ENCODE measurements at places on chromosomes 4 and X.

DNA sequence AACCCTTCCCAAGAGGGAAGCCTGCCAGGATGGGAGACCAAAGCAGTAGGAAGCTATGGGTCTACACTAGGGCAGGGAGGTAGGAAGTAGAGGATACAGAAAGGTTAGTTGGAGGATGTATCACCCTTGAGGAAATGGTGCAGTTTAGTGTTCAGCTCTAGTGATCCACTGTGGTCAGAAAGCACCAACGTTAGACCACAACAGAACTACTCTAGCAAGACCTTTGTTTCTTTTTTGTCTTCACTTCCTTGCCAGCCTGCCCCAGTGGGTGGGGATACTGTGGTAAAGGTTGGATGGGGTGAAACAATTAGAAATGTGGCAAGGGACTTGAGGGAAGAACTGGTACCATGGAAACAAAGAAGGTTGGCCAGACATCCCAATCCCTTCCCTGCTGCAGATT lies 83.3 kb downstream of the DDIT4L start:
- DNase-seq, result peak; percentile 95

- DNase-seq, result no peak
Measured at GRCh38 chr4:155582971-155583437, 83.6 kb upstream of the GUCY1A1 start.

DNA sequence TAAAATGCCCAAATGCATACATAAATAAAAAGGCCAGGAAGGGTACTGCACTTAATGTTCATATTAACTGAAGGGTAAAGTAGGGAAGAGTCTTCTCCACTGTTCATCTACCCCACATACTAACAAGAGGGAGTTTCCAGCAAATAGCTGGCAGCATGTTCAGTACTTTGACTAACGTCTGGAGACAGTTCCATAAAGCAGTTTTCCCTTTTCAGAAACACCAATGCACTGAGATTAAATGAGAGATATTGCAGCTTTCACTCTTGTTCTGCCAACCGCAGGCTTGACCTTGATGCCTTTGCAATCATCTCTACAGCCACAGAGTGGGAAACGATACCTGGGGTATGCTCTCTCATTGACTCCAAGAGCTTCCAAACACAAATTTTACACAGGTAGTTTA lies 2123.1 kb upstream of the TENM3 start:
- DNase-seq, result no peak

DNA sequence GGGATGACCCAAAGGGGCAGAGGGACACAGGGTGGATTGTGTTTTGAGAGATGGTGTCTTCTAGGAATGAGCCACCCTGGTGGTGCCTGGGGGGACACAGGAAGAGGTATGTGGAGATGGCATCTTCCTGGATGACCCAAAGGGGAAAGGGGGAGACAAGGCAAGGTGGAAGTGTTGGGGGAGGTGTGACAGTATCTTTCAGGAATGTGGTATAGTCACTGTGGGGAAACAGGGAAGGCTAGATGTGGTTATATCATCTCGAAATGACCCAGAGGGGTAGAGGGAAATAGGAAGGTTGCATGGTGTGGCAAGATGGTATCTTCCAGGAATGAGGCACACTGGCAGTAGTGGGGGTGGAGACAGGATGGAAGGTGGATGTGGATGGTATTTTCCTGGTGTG lies 62.9 kb downstream of the MAOA start:
- DNase-seq, result no peak

GRCh38 chr4:107815158-107815557 lies 9.6 kb upstream of the SGMS2 start:
- DNase-seq, result peak; percentile 5

- DNase-seq, result no peak
Measured at GRCh38 chr4:92172203-92172602, 131.6 kb upstream of the GRID2 start.

DNA sequence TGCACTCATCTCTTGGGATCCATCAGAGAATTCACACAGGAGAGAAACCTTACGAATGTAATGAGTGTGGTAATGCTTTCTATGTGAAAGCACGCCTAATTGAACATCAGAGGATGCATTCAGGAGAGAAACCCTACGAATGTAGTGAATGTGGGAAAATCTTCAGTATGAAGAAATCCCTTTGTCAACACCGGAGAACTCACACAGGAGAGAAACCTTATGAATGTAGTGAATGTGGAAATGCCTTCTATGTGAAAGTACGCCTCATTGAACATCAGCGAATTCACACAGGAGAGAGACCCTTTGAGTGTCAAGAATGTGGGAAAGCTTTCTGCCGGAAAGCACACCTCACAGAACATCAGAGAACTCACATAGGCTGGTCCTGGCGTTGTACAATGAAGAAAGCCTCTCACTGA lies 42.8 kb downstream of the ZNF157 start:
- DNase-seq, result no peak

GRCh38 chrX:12011075-12011474 lies 127.2 kb upstream of the FRMPD4 start:
- DNase-seq, result no peak

DNA sequence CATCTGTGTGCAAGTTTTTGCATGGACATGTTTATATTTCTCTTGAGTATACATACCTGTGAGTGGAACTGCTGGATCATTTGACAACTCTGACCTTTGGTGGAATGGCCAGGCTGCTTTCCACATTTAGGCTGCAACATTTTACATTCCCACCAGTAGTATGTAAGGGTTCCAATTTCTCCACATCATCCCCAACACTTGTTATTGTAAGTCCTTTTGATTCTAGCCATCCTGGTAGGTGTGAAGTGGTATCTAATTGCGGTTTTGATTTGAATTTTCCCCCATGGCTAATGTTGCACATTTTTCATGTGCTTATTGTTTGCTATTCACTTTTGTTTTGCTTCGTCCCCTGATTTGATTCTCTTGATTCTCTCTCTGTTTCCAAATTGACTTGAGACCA lies 16.4 kb downstream of the DLG3 start:
- no peak for DNase-seq

GRCh38 chr4:72553540-72554337 lies 15.3 kb downstream of the ADAMTS3 start:
- no peak for DNase-seq

DNA sequence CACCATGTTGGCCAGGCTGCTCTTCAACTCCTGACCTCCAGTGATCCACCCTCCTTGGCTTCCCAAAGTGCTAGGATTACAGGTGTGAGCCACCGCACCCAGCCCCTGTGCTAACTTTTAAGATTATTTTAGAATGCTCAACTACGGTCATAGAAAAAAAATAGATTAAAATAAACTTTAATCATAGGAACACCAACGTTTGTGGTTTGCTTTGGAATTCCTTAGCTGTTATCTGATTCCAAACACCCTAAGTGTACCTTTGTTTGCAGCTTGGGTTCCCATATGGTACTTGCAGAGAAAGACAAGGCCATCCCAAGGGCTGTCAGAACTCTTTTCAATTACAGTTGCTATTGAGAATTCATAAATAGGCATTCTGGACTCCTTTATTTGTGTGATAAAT lies 90.1 kb upstream of the EFHC2 start:
- DNase-seq, result no peak

DNA sequence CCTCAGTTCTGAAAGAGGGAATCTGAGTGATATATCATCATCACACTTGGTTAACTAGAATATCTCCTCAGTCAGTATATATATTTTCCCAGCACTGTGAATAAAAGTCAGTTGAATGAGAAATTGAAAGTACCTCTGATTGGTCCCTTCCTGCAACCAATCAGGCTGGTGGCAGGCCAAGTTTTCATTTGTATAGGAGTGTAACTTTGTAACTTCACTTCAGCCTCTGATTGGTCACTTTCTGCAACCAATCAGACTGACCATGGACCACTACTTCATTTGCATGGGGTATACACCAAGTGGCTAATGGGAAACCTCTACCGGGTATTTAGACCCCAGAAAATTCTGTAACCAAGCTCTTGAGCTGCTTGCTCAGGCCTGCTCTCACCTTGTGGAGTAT lies 2.0 kb upstream of the PGK1 start:
- no peak for DNase-seq

- no peak for DNase-seq
Measured at GRCh38 chr4:617644-618641, 7.4 kb upstream of the PDE6B start.

- DNase-seq, result peak; percentile 97
Measured at GRCh38 chr4:149765630-149766029, 50.0 kb downstream of the IQCM start.

DNA sequence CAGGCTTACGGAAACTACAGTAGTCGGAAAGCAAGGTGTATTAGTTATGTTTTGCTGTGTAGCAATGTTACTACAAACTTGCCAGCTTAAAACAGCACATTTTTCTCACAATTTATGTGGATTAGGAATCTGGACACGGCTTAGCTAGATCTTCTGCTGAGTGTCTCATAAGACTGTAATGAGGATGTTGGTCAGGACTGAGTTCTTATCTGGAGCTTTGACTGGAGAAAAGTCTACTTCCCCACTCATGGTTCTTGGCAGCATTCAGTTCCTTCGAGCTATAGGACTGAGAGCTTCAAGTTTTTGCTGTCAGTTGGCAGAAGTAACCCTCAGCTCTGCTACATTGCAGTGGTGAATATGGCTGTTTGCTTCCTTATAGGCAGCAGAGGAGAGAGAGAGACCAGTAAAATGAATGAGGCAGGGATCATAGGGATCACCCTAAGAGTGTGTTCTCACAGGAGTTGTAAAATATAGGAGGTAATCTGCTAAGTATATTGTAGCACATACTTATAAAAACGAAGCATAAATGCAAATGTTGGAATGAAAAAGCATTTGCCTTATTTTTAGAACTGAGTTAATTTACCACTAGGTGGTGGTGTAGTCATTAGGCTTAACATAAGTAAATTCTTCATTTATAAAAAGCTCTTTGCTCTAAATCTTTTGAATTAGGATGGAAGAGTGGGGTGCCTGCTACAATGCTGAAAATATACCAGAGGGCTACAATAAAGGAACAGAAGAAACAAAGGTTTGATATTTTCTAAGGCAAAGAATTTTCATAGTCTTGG lies 38.6 kb downstream of the ALG13 start:
- DNase-seq, result peak; percentile 31

DNA sequence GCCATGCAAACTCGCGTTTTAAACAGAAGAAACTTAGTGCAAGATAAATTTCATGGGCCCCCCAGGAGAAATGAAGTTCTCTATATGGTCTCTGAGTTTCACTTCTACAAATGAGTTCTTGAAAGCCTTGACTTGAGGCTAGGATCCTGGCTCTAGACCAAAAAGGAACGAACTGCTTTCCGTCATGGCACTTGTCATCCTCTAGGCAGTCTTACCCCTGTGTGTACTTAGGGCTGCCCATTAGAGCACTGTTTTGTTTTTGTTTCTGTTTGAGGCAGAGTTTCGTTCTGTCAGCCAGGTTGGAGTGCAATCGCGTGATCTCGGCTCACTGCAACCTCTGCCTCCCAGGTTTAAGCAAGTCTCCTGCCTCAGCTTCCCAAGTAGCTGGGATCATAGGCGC lies 29.0 kb downstream of the RNF4 start:
- DNase-seq, result peak; percentile 97

GRCh38 chrX:68079961-68080360 lies 353.3 kb downstream of the OPHN1 start:
- DNase-seq, result no peak

GRCh38 chr4:20194123-20195013 lies 57.3 kb upstream of the SLIT2 start:
- DNase-seq, result peak; percentile 0

DNA sequence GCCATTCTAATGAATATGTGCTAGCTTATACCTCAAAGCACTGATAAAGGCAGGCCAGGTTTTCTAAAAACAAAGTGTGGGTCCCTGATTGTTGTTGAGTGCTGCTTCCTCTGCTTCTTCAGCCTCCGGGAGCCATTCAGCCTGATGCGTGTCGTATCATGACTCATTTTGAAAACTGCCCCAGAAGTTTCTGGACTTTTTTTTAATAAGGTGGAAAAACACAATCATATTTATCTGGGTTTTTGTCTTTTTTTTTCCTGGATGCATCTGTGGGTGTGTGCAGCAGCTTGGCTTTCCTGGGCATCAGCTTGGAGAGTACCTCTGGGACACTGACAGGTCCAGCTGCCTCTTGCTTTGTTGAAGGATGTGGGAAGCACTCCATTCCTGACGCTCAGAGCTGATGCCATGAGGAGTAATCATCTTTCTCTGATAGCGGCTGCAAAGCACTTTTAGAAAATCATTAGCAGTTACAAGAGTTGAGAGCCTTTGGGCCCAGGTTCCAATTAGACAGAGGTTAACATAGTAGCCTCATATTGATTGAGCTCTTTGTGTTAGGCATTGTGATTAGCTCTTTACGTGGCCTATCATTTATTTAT lies 66.9 kb downstream of the PARM1 start:
- no peak for DNase-seq

DNA sequence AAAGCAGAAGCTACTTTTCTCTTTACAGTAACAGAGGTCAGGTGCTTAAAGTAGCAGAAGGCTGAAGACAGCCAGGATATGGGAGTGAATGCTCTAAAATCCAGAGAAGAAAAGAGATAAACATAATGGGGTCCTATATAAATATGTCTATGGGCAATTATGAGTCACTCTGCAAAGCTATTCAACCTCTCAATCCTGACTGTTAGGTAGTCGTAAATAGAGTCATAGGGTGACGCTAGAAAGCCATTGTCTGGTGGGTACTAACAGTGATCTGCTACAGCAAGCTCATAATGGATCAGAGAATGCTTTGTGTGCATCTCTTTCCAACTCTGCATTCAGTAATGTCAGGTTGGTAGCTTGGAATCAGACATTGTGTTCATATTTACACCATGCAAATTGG lies 53.5 kb upstream of the PDE5A start:
- no peak for DNase-seq

GRCh38 chr4:7664106-7664505 lies 229.4 kb upstream of the PSAPL1 start:
- DNase-seq, result no peak

- no peak for DNase-seq
Measured at GRCh38 chrX:150253959-150254620, 109.0 kb upstream of the MAMLD1 start.

DNA sequence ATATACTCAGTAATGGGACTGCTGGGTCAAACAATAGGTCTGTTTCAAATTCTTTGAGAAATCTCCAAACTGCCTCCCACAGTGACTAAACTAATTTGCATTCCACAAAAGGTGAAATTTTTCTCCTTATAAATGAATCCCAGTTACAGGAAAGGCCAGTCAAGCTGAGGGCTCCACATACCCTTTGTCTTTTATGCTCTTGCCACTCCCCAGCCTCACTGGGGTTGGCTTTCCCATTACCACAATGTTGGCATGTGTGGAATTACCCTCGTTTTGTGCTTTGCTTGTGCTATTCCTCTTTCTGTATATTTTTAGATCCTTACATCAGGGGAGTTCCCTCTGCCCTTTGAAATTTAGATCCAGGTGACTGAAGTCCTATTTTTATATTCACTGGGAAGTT lies 220.2 kb upstream of the LCORL start:
- DNase-seq, result no peak

- DNase-seq, result no peak
Measured at GRCh38 chr4:83152746-83153145, 38.2 kb upstream of the PLAC8 start.

DNA sequence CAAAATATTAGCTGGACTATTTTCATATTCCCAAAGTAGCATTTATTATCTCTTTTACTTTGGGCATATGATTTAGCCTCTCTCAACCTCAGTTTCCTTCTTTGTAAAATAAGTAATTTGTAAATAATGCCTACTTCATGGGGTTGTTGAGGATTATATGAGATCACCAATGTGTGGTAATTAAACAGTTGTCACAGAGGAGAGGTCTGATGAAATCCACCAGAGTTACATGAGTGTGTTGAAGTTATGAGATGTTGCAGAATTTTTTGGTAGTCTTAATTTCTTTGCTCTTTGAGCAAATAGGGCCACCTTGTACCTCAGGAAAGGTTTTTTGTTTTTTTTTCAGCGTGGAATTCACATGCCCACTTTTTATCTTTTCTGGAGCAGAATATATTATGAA lies 1.4 kb downstream of the COX7B start:
- DNase-seq, result peak; percentile 11

GRCh38 chrX:2848871-2849301 lies 20.2 kb downstream of the GYG2 start:
- DNase-seq, result peak; percentile 36

Measured in MV-4-11 (cell line).